ENCODE measurements at places on chromosomes 7 and 10.

GRCh38 chr7:2564970-2565540 is 6.3 kb downstream of the IQCE start:
- no peak for DNase-seq

GRCh38 chr7:134280508-134280907 is 36.2 kb downstream of the SLC35B4 start:
- no peak for DNase-seq

DNA sequence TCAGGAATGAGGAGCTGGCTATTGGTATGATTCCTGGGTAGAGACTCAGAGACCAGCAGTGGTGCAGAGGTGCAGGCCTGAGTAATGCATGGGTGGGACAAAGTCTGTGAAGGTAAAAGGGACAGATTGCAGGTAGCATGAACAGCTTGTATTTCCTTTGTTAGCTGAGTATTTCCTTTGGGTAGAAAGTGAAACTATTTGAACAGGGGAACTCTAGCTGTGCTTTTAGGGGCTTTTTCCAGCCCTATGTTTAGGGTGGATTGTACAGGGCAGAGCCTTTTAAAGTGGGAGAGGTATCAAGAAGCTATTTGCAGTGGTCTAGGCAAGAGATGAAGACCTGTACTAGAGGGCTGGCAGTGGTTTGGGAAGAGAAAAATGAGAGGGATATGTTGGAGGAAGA is 739.9 kb downstream of the REEP3 start:
- no peak for DNase-seq

DNA sequence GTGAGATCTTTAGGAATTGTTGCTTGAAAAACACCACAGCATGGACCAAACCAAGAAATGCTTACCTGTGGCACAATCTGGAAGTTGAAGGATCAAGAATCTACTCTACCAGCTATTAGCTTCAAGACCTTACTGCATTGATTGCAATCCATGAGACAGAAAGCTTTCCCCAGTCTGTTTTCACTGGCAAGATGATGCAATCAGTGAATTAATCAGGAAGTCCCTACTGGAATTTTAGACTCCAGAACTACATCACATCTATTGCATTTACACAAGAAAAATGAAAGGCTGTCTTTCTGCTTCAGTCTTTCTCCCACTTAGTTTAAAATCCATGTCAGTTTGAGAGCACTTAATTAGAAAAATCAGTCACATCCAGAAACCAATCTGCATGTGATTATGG is 191.7 kb downstream of the TFEC start:
- no peak for DNase-seq

GRCh38 chr7:92835851-92836488 is 403 bp downstream of the CDK6 start:
- peak; percentile 81 for DNase-seq

GRCh38 chr7:2936301-2936700 is 92.2 kb upstream of the GNA12 start:
- no peak for DNase-seq

DNA sequence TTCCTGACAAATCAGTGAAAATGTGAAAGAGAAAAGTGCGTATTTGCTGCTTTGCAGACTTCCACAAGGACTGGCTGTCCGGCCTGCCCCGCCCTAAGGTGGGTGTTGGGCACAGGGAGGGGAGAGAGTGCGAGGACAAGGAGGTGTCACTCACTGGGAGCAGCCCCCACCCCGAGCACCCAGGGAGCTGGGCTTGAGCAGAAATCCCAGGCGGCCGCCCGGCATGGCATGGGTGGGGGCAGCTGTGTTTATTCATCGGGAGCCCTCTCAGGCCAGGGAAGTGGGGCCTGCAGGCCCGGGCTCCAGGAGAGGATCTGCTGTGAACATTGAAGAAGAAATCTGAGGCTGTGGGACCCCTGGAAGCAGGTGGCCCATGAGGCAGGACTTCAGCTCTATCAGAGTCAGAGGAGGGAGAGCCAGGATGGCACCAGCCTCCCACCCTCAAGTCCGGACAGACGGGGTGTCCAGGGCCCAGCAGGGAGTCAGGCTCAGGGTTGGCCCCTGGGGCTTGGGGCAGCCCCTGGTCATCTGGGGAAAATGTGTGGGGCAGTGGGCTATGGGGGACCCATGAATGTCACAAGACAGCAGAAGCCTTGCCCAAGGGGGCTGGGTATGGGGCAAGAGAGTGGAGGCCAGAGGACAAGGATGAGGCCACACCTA is 164.4 kb upstream of the PPP2R2D start:
- DNase-seq: no peak

DNA sequence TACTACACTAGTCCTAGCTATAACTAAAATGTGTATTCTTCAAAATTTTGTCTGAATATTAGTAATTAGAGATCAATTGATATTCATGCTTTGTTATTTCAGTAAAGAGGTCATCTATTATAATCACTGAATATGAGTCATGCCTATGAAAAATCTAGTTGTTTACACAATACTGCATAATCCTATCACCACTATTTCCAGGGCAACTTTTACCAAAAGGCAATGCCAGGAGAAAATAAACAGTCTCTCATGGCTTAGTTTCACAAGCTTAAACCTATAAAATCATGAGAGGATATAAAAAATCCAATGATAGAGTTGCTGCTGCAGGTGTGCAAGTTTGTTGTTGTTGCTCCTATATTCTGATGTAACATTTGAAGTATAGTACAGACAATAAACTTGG is 149.9 kb upstream of the COL1A2 start:
- no peak for DNase-seq

DNA sequence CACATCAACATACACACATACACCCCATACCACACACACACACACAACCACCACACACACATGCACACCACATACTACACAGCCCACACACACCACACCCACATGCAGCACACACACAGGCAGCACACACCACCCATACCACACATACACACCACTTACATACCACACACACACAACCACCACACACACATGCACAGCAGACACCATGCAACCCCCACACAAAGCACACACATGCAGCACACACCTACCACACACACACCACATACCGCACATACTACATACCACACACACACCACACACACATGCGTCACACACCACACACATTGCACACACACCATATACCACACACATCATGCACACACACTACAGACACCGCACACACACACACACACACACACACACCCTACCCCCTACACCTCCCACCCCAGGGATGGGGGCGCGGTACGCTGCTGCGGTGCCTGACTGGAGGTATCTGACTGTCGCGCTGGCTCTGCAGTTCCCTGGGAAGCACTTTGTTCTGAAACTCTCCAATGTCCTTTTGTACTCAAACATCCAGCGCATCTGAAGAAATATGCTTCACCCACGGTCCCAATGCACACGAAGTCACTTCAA is 5.4 kb upstream of the TRPV6 start:
- no peak for DNase-seq

GRCh38 chr10:127193125-127193524 is 3.3 kb downstream of the INSYN2A start:
- DNase-seq: no peak

- DNase-seq: no peak
These were observed 59.5 kb downstream of the TMEM130 start for GRCh38 chr7:98810153-98810802.

- peak; percentile 40 for DNase-seq
These were observed 145.2 kb downstream of the FRMD4A start for GRCh38 chr10:14185316-14186045.

DNA sequence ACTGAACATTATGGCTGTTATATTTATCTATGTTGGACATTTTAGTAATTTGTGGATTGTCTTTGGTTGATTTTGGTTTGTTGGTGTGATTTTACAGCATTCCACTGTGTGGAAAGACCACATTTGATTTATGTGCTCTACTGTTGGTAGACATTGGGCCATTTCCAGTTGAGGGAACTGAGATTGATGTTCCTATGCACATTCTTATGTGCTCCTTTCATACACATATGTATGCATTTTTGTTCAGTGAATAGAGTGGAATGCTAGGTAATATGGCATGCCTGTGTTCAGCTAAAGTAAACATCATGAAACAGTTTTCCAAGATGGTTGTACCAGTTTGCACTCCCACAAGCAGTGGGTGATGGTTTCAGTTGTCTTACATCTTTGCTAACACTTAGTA is 15.1 kb downstream of the CACNB2 start:
- no peak for DNase-seq

DNA sequence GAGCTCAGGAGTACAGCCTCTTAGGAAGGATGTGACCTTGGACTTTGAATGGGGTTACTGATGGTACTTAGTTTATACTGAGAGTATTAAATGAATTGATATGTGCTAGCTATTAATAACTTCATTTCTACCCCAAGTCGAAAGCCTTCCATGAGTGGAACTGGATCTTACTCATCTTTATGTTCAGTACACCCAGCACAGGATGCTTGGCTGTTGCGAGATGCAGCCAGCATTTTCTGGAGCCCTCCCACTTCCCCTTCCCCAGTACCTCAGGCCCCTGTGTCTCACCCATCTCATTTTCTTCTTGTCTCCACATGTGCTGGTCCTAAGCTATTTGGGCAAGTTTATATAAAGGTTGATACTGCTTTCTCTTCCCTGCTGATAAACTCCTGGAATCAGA is 7.2 kb downstream of the UPP1 start:
- DNase-seq: no peak

- DNase-seq: peak; percentile 20
These were observed 55.5 kb upstream of the CABCOCO1 start for GRCh38 chr10:61606959-61607907.

GRCh38 chr10:89684604-89685003 is 16.8 kb upstream of the KIF20B start:
- DNase-seq: no peak

DNA sequence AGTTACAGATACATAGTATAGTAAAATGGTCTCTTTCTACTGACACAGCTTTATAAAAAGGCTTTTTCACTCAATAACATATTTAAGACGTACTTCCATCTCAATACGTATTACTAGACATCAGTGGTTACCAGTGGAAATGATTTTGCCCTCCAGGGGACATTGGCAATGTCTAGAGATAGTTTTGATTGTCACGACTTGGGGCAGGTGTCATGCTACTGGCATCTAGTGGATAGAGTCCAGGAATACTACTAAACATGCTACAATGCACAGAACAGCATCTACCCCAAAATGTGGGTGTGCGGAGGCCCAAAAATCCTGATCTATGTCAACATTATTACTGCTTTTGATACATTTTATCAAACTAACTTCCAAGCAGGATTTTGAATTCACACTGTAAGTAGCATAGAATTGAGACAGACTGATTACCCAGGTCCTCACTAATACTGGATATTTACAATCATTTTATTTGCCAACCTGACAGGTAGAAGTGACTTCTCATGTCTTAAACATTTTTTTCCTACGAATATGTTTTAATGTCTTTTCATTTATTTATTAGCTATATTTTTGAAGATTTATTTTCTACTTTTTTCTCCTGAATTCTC is 53.8 kb downstream of the HGF start:
- DNase-seq: no peak

DNA sequence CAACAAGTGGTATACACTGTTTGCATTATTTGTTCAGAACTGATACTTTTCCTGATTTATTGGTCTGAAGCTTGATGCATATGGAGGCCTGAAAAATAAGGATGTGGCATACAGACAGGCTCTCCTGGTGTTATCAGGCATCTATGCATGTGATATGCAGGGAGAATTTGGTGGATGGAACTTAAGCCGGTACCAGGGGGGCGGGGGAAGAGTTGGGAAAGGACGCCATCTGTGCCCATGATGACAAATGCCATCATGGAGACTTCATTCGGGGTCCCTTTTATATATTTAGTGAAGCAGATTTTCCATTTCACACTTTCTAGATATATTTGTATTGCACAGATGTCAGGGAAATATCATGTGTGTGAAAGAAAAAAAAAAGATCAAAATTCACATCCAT is 5.4 kb downstream of the HECW1 start:
- no peak for DNase-seq

DNA sequence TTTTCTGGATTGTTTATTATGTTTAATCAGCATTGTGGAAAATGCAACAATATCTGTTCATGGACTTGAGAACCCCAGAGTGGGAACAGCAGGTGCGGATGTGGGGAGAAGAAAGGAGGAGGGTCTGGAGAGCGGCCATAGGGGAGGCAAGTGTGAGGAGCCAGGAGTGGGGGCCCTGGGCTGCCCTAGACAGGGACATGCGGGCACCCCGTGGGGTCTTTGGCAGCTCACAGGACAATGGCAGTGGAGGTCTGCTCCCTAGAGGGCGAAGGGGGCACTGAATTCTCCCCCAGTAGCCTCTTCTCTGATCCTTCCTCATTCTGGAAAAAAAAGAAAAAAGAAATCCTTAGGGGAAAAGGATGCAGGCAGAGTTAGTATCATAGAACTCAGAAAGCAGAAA is 8.9 kb downstream of the TMEM176B start:
- no peak for DNase-seq

DNA sequence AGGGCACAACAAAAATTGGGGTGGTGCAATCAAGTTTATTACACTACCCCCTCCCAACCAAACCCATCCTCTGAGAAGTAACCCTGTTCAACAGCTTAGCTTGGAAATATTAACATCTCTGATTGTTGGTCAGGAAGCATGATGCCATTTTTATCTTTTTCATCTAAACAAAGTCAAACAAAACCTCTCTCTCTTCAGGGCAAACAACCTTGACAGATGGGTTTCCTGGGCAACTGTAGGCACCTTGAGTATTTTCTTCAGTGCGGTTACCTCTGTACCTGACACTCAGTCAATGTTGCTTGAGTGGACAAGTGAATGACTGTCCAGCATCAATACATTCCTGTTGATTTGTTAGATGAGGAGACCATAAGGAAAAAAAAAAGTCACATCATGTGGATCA is 183.6 kb downstream of the NRP1 start:
- no peak for DNase-seq

GRCh38 chr10:110829721-110830410 is 41.9 kb upstream of the PDCD4 start:
- DNase-seq: no peak

DNA sequence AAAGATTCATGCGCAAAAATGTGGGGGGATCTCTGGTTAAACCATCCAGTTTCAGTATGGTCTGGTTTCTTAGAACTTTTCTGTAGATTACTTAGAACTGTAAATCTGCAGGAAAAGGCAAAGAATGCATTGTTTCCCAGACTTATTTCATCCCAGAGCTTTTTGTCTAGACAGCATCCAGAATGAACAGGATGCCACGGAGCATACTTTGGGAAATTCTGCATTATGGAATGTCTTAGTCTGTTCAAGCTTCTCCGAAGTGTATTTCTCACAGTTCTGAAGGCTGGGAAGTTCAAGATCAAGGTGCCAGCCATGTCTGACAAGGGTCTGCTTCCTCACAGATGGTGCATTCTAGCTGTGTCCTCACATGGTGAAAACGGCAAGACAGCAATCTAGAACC is 136.3 kb downstream of the INHBA start:
- no peak for DNase-seq
